ENCODE measurements at places on chromosomes 5 and 9.

- no peak for DNase-seq
Measured at GRCh38 chr5:158884827-158885518, 214.7 kb downstream of the EBF1 start.

DNA sequence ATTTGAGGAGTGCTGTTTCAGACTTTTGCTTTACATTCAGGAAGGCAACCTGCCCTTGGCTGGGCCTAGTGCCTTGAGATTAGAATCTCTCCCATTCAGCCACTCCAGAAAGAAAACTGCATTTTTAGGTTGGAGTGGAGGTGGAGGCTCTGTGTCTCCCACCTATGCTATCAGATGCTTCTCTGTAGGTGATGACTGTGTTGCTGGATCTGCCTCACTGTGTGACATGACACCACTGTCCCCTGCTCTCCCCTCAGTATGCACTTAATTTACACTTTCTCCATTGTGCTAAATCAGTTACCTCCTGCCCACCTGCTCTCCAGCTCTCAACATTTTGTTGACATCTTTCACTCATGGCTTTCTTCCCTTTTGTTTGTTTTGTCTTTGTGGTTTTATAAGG, 265.8 kb downstream of the TENT4A start:
- no peak for DNase-seq

DNA sequence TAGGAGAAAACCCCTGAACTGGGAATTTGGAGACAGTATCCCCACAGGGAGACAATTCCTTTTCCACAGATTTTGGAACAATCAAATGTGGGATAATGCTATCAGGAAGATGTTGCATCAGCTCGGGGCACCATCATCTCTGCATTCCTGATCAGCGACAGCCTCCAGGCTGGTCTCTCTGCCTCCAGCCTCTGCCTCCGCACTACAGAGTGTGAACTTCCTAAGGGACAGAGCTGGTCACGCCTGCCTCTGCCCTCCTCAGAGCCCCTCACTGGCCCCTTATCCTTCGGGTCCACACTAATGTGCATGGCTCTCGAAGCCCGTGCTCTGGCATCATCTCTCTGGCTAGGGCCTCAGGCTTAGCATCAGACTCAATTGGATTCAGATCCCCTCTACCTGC, 8.6 kb downstream of the FOXI1 start:
- DNase-seq, result no peak

GRCh38 chr5:94463739-94464138, 154.7 kb downstream of the KIAA0825 start:
- DNase-seq, result no peak

DNA sequence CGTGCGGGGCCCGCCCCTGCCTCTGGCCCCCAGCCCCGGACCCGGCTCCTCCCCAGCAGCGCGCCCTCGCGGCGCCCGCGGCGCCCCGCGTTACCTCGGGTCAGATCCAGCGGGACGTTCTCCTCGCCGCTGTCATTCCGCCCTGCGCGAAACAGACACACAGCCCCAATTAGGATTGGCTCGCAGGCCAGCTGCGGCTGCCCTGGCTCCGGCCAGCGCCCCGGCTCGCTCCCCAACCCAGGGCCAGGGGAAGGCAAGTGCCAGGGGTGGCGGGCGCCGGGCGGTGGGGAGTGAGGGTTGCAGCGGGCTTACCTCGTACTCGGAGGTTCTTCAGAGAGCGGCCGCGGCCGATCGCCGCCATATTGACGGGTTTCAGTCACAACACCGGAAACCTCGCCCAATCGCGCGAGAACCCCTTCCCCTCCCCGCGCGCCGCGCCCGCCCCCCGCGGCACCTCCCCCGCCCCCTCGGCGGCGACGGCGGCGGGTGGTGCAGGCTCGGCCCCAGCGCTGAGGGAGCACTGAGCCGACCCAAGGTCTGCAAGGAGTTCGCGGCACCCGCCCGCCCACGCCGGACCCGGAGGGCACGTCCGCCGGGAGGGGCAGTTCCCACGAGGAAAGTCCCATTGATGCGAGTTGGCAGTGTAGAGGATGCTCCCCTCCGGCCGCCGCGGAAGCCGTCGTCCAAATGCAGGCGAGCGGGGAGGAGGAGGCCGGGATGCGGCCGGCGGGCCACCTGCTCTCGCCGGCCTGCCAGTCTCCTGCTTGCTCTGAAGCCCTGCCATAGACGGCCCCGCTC, at the start of gene RICTOR:
Gene RICTOR (minus strand): TSS at position 383 of the 798 bp plus-strand sequence. CDS start 22 bp downstream, at position 361.
- DNase-seq, result peak; percentile 85

DNA sequence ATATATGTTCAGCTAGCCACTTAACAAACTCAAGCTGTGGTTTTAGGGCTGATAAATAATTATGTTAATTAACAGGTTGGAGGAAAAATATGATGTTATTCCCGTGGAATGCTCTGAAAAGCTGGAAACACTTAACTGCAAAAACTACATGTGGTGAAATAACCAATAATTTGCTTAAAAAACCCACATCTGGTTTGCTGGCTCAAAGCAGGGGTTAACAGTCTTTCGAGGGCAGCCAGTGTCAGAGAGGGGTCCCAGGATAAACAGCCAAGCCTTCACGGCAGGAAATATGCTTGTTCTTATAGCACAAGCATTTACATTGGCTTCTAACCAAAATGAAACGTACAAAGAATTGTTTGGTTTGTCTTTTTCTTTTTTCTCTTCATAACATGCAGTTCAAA, 254.0 kb upstream of the GAS1 start:
- DNase-seq, result no peak

DNA sequence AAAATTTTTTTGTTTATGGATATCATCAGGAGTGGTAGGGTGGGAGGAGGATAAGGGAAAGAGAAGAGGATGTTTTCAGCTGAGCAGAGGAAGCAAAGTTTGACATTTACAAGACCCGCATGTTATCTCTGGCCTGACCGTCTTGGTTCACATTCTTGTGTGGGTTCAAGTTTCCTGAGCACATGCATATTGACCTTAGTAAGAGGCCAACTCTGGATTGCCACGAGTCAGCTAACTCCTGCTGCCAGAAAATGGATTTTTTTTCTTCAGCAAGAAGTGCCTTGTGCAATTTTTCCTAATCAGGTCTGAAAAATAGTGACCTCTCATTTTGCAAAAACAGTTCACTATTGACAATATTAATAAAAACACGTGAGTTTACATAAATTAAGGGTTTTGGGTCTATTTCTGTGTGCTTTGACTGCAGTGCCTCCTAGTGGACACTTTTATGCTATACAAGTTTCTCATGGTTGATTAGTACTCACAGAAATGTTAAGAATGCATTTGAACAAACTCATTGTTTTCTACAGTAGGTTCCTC, 27.1 kb upstream of the BASP1 start:
- DNase-seq, result peak; percentile 75

DNA sequence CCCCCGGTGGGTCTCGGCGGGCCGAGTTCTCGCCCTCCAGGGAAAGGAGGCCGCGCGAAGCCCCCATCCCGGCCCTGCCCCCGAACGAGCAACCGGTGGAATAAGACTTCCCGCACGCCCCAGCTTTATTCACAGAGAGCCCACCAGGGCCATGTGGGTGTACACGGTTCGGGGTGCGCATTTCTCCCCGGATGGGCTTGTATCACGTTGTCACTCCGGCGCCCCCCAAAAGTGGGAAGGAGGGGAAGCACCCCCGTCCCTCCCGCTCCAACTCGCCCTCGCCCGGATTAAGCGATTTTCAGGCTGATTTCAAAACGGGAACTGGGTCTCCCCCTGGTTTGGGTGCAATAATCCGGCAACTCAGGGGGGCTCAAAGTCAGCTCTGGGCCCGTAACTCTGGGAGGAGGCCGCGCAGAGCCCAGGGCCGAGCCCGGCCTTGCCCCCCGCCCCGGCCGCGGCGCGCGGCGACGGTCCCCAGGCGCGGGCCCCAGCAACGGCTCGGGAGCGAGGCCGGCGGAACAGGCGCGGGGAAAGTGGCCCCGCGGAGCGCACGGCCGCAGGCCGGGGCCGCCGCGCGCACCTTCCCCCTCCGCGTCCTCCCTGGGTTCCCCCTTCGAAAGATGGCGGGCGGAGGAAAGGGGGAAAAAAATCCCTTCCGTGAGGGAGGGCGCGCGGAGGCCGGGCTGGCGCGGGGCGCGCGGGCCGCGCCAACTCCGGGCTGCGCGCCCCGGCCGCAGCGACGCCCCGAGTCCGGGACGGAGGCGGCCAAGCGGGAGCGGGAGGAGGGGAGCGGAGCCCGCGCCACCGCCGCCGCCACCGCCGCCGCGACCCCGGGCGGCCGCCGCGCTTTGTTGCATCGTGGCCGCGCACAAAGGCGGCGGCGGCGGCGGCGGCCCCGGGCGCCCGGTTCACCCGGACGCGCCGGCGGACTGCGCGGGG, 644 bp downstream of the BRD3 start:
- DNase-seq, result peak; percentile 47

GRCh38 chr9:88818495-88819201, 172.6 kb upstream of the S1PR3 start:
- DNase-seq, result no peak

GRCh38 chr5:7518947-7519560, 123.1 kb downstream of the ADCY2 start:
- no peak for DNase-seq

DNA sequence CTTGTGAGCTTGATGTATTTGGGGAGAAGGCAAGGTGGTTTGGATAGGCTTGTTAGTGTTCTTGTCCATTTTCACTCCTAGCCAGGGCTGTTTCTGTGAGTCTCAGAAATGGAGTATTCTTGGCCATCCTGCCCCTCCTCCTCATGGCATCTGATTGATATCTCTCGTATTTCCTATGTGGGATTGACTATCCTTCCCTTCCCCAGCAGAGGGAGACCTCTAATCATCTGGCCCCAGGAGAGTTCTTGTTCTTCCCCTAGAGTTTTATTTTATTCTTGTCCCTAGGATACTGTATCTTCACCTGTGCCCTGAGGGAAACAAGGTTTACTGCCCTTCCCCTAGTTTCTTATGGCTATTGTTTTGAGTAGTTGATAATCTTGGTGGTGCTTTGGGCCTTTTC, 114.4 kb downstream of the VPS13A start:
- DNase-seq, result peak; percentile 2

- DNase-seq, result no peak
Measured at GRCh38 chr9:121434969-121435368, 64.7 kb downstream of the GGTA1 start.

GRCh38 chr9:71677209-71677608, 91.1 kb downstream of the CEMIP2 start:
- no peak for DNase-seq

GRCh38 chr5:122252319-122252718, 59.7 kb upstream of the SNCAIP start:
- no peak for DNase-seq

GRCh38 chr5:94228791-94229190, 389.6 kb downstream of the KIAA0825 start:
- DNase-seq, result no peak

GRCh38 chr5:131950706-131951105, 5.2 kb upstream of the MEIKIN start:
- DNase-seq, result no peak

- DNase-seq, result no peak
Measured at GRCh38 chr5:178383301-178383918, 150.8 kb upstream of the PHYKPL start.

GRCh38 chr5:98911280-98912040, 17.3 kb downstream of the CHD1 start:
- peak; percentile 50 for DNase-seq

DNA sequence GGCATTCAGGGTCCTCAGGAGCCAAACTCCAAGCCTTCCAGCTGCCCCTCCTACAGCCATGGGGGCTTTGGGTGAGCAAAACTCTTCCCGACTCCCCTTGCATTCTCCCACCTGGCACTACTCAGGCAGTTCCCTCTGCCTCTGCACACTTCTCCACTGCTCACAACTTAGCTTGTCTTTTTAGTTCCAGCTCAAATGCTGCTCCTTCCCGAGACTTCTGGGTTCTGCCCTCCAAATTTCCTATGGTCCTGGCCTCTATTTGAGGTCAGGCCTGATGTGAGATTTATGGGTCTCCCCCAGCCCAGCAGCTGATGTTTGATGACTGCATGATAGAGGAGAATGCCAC, 5.7 kb upstream of the SLC25A48 start:
- no peak for DNase-seq

- DNase-seq, result no peak
Measured at GRCh38 chr9:133606708-133607025, 2.5 kb downstream of the FAM163B start.

GRCh38 chr5:14954616-14955343, 83.2 kb upstream of the ANKH start:
- DNase-seq, result no peak

DNA sequence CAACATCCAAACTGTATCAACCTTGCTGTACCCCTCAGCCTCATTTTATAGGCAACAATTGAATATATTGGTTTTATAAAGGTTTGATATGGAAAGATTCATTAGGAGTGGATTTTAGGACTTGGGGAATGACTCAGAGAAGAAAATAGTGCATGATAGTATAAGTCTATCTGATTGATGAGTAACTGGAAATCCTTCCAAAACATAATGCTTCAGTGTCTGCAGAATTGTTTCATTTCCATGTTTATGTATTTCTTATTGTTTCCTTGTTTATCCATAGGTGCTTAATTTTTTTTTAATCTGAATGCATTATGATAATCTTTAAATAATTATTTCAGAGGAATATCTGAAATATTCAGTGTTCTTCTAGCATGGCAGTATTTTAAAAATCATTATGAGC, 12.6 kb downstream of the JAK2 start:
- no peak for DNase-seq

GRCh38 chr9:135100241-135100681, 12.8 kb downstream of the OLFM1 start:
- no peak for DNase-seq

DNA sequence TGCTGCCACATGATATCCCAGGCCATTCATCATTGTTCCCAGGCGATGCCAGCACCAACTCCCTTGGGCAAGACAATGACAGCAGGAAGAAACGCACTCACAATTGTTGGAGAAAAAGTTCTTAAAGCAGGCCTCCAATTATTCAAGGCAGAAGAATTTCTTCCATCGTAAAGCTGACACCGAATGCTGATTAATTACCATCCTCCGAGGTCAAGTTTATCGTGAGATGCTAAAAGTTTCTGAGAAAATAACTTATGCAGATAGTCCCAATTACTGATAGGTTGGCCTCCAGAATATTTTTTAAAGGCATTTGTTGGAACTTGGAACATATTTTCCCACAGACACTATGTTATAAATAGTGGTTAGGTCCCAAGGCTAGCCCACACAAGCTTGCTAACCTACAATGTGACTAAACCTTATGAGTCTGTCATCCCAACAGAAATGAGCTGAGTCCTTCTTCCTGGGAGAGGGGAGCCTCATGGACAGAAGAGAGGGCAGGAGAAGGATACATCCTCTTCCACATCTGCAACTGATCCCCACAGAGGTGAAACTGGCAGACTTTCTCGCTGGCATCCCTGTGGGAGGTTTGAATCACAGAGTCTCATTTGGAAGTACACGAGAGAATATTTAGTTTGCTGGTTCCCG, 202.4 kb upstream of the TBC1D2 start:
- DNase-seq, result no peak

DNA sequence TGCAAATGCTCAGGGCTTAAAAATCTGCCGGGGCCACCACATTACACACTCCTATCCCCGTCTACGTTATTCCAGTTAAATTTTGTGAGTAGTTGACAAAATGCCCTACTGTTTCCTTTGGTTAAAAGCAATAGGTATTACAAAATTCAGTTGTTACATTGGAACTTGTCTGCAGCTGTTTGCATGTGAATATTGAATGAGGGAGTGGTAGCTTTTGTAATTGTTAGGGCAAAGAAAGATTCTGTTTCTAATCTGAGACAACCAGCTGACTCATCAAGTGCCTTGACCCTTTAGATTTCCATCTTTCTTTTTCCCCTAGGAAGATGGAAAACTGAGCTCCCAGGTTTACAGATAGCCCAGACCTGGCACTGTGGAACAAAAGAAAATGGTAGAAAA, 30.2 kb downstream of the MAML1 start:
- no peak for DNase-seq

- peak; percentile 79 for DNase-seq
Measured at GRCh38 chr9:87445646-87446045, 52.0 kb upstream of the DAPK1 start.
